AG09319 (cell line): ENCODE measurements at places on chromosomes 7 and 10.

GRCh38 chr10:111990734-111991133, 192.8 kb downstream of the GPAM start:
- DNase-seq: no peak

DNA sequence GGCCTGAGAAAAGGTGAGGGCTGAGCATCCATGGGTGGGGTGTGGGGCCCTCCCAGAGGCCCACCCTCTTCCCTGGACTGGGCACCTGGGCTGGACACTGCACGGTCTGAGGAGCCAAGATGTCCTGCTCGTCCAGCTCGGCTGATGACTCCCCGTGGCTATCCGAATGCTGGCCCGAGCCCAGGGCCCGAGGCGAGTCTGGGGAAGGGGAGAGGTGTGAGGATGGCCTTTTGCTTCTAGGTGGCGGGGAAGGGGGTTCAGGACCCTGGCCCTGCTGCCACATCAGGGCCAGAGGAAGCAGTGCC, 7.1 kb downstream of the NACAD start:
- DNase-seq: no peak

DNA sequence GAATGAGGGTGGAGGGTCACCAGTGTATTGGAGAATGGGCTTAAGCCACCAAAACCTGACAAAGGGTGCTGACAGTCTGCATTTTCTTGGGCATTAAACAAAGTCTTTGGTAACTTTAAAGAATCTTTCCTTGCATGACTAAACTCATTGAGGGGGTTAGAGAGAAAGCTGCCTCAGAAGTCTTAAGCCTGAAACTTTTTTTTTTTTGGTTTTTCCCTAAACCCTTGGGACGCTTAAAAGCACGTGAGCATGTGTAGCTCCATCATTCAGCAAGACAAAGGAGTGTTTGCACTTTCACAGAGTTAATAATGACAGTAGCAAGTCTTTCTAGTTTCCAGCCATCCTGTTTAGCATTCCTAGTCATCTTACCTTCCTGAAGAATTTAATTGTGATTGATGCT, 110.7 kb downstream of the LRMDA start:
- DNase-seq: no peak

- no peak for DNase-seq
These were observed 42.3 kb downstream of the ARID5B start for GRCh38 chr10:61943674-61944378.

GRCh38 chr10:86878983-86879713, 78.3 kb downstream of the MMRN2 start:
- no peak for DNase-seq

DNA sequence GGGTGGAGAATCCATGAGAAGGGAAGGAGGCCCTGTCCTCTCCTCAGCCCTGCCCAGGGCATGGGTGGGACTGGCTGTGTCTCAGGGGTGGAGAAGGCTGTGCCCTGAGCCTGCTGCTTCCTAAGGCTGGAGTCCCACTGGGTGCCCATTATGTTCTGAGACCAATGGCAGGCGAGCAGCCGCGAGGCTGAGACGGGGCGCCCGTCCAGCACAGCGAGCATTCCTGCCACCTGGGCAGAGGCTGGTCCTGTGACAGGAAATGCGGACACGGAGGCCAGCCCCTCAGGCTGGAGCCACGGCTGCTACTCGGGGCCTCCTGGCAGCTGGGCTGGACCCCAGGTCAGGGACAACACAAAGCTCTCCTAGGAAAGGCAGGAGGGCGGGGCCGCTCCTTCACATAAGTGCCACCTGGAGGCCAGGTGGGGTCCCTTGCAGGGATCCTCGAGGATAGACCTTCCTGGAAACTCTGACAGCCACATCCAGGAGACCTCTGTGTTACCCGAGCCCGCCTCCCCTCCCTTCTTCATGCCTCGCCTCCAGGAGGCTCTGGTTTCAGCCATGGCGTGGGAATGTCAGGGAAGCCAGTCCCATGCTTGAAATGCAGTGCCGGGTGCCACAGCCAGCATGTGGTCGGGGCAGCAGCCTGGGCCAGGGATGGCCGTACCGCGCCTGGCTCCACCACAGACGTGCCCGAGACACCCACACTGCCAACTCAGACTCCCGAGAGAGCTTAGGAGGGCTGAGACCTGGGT, 173.9 kb downstream of the USP6NL start:
- no peak for DNase-seq

GRCh38 chr7:137875746-137876145, 29.0 kb upstream of the DGKI start:
- DNase-seq: no peak

DNA sequence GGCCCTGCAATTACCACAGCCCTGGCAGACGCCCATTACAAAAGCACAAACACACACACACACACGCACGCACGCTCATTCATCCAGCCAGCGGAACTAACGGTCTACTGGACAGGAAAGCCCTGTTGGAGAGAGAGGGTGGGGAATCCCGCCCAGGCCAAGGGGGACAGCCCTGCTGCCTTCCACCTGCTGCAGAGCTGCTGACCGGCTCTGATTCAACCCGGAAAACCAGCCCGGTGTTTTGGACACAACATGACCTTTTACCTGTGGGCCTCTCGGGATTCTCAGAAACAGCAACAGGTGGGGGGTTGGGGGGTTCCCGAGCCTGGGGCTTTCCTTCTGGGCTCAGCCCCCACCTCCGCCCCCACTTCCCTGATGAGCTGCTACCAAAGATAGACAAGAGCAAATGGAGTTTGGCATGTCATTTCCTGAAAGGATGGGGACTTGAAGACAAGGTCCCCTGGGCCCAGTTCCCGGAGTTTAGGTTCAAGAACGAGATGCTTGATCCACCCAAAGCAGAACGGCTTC, 18.5 kb upstream of the SERPINE1 start:
- DNase-seq: no peak

- no peak for DNase-seq
These were observed 22.4 kb downstream of the DPYSL4 start for GRCh38 chr10:132209130-132209529.

DNA sequence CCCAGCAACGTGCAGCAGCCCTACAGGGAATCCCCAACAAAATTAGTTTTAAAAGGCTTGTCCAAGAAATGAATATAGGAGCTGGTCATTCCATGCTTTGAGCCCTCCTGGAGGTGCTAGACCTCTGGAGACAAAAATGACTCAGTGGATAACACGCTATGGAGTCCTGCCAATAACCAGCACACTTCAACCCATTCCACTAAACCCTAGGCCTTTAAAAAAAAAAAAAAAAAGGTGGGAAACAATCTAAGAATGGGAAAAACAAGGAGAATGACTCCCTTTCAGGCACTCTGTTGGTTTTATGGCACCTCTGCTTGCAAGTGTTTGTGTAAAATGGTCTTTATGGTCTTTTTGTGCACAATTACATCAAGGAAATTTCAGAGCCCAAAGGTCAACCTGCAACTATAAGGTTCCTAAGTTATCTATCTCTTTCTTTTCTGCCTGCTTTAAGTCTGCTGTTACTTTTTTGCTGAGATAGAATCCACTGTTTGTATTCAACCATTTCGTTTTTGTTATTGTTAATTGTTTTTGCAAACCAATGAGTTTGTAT, 21.3 kb downstream of the AVL9 start:
- DNase-seq: no peak

GRCh38 chr10:16816171-16816570, 1.1 kb downstream of the RSU1 start:
- DNase-seq: no peak

- no peak for DNase-seq
These were observed 22.2 kb downstream of the TMEM209 start for GRCh38 chr7:130182990-130183389.

DNA sequence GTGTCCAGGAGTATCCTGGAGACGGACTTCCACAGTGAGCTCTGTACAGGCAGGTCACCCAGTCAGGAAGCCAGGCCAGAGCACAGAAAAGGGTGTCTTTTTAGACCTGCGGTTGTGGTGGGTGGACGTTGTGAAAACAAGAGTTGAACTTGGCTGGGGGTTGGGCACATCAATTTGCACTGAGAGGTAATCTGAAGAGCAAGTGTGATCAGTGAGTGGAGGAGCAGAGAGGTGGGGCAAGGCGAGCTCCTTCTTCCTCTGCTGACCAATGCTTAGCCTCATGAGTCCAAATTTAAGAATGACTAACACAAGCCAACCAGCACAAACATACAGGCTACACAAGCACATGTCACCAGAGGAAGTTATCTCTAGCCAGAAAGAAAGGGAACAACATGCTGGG, 310.8 kb downstream of the TCERG1L start:
- no peak for DNase-seq

DNA sequence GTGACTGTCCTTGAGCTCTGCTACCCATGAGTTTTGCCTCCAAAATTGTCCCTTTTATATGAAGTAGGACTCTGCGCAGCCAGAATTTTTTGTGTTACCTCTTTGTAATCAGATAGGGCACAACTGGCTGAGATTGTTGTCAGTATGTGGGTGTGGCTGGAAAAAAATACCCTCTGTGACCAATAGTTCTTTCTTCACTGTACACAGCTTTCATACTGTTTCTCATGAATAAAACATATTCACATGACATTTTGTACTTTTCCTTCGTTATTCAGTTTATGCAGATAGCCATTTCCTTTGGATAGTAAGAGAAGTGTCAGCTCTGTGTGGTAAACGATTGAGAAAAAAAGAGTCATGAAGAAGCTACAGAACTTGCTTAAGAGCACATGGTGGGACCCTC, 49.6 kb upstream of the WNT8B start:
- DNase-seq: no peak

GRCh38 chr10:72464438-72464837, 109.7 kb upstream of the DNAJB12 start:
- no peak for DNase-seq

DNA sequence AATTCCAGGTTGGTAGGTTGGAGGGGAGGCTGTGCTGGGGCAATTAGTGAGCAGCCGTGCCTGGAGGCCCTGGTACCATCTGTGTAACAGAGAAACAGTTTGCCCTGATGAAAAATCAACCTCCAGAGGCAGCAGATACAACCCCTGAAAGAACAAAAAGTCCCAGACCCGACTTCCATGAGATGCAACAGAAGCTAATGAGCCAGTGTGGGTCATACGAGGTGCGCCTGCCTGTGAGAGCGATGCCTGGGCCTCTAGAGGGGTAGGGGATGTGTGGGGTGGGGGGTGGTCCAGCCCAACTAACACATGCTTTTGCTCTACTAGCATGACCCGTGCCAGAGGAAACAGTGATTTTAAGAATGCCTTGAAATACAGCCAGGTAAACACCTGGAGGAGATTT, 39.3 kb downstream of the CELF2 start:
- no peak for DNase-seq

DNA sequence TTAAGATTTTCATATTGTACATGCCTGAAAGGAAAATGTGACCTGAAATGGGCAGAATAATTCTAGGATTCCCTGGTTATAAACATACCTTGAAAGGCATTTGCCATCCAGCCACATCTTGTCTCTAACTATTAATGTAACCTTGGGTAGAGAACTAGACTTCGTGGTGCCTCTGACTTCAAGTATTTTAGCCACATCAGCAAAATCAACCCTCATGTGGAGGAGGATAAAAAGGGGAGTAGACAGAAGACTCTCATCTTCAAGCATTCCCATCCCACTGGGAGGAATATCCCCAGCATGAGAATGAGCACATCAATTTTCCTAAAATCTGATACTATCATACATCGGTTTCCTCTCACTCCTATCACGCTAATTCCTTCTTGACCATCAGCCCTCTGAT, 164.7 kb upstream of the NOBOX start:
- DNase-seq: no peak

DNA sequence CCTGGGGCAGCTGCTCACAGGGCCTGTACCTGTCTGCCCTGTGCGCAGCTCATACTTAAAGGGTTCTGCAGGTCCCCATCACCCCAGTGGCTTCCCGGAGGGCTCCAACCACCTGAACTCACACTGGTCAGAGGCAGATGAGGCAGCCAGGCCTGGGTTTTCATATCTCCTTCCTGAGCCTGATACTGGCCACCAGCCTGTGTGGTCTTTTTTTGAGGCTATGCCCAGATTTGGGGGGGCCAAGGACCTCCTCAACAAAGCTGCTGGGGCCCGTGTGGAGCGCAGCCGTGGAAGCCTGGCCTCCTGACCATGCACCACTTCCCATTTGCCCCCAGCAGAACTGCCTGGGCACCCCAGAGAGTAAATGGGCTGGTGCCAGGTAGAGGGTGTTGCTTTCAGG, 25.7 kb downstream of the PNLIPRP2 start:
- no peak for DNase-seq

DNA sequence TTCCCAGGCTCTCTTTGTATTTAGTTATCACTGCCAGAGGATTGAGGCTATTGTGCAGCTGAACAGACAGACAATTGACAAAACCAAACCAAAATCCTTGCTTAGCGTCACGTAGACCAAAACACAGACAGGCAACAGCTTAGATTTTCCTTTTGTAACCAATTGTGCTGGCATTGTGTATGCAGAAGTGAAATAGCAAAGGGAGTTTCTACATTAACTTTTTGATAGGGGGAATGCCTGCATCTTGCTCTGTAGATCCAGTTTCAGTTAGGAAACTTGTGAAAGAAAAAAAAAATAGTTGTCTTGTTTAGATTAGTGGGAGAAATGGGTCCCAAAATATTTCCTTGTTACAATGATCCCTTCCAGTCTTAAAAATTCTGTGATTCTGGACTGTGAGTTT, 333.8 kb downstream of the BBS9 start:
- DNase-seq: no peak

DNA sequence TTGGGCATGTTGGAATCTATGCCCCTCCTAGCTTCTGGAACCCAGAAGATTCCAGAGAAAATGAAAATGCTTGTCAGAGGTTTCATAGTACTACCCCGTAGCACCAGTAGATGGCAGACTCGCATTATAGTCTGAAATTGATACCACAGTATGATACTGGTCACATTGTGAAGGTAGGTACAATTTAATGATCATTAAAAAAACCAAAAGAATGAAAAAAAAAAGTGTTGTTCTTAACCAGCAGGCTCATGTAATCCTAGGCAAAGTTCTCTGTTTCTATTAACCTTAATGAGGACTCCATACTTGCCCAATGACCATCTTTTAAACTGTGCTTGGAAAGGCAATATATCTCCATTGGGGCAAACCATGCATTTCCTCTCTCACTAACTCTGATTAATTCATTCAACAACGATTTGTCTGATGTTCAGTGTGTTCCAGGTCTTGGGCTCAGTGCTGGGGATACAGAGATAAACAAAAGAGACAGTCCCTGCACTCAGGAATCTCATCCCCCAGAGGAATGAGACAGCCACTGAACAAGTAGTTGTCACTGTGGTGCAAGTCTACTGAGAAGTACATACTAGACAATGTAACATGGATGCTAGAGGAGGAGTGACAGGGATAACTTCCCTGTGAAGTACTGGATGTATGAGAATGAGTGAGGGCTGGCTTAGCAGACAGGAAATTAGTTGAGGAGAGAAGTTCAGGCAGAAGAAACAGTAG, 223.5 kb upstream of the PHYHIPL start:
- no peak for DNase-seq

DNA sequence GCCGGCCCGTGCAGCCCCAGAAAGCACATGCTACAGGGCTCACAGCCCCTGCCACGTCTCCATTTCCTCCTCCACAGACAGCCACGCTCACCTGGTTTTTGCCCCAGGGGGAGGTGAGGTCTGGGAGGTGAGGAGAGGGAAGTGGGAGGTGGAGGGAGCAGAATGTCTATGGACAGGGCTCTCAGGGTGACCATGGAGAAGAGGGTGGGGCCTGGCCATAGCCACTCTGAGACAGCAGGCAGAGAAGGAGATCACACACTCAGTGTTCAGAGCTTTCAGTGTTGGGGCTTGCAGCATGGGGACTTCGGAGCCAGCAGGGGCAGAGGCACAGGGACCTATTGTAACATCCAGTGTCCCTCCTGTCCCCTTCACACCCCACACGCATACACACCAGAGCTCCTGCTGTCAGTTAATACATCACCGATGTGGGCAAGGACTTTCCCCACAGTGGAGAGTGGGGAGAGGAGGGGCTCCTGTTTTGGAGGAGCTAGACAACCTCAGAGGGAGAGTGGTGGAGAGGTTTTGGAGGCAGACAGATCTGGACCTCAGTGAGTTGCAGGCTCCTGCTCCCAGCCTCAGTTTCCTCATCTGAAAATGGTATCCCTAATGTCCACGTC, 14.4 kb downstream of the WDFY4 start:
- DNase-seq: no peak
